ENCODE measurements at places on chromosomes 11 and 22.
A peak's percentile ranks its signal among the peaks of the same experiment; 100 is the strongest.

GRCh38 chr11:70477176-70477575 lies 78.8 kb downstream of the CTTN start:
- DNase-seq, result no peak

DNA sequence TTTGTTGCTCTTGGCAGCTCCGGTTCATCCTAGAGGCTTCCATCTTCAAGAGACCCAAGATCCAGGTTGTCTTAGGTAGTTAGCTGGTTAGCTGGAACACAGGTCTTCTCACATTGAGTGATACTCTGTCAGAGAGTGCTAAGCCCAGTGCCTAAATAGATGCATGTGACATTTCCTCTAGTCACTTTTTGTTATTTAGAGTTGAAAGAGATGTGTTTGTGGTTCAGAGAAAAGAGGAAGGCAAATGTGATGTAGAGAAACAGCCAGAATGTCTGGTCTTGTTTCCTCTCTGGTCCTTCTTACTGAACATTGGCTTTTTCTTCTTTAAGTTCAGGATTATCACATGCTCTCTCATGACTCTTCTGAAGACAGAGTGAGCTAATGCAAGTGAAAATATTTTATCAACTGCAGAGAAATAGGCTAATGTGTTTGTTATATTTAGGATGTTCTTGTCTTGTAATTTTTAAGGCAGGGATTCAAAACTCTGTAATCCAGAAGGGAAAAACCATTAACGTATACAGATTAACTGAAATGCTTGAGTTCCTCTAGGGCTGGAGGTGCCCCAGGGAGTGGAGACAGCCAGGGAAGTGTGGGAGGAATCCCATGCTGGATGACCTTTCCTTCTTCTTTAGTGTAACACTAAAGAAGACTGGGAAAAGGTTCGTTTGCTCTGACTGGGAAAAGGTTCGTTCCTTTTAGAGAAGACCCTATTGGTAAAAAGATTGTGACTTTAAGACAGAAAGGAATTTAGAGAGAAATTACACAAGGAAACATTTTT lies 75.4 kb downstream of the SWAP70 start:
- no peak for DNase-seq

DNA sequence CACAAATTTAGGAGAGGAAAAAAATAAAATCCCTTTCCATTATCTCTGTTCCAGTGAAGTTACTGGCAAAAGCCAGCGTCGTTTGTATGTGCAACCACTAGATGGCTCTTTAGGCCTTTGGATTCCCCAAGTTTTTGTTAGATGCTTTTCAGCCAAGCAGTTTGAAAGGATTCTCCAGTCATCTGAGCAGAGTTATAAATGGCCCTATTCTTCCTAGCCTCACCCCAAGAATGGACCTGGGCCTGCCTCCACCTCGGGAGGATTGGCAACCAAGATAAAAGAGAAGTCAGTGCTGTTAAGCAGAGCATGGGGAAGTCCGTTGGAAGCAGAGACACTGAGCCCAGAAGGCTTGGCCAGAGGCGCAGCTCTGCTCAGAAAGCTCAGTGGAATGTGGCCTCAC lies 15.4 kb downstream of the FAM181B start:
- DNase-seq, result peak; percentile 44

DNA sequence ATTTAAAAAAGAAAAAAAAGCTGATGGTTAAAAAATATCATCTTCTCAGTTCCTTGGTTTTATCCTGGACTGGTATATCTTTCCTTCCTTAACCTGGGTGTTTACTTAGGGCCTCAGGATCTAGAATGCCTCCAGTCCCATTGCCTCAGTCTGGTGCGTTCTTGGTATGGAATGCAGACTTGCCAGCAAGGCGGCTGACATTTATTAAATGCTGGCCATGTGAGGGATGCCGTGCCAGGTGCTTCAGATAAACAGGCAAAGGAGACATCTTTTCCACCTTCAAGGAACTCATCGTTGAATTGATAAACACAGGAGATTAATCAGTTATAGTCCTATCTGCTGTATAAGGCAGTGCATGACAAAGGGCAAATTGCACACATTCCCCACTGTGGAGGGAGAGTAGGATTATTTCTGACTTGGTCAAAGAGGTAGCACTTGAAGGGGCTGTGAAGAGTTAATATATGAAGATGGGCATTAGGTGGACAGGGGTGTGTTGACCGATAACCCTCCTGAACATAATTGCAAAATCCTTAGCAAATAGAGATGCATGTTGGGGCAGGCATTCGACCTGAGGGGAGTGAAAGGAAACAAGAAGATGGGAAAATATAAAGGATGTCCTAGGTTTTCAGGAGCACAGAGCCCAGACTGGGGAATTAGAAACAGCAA lies 54.4 kb downstream of the ALX4 start:
- DNase-seq, result no peak

- DNase-seq, result no peak
Observed at GRCh38 chr22:17410576-17410975, 41.3 kb downstream of the CECR2 start.

DNA sequence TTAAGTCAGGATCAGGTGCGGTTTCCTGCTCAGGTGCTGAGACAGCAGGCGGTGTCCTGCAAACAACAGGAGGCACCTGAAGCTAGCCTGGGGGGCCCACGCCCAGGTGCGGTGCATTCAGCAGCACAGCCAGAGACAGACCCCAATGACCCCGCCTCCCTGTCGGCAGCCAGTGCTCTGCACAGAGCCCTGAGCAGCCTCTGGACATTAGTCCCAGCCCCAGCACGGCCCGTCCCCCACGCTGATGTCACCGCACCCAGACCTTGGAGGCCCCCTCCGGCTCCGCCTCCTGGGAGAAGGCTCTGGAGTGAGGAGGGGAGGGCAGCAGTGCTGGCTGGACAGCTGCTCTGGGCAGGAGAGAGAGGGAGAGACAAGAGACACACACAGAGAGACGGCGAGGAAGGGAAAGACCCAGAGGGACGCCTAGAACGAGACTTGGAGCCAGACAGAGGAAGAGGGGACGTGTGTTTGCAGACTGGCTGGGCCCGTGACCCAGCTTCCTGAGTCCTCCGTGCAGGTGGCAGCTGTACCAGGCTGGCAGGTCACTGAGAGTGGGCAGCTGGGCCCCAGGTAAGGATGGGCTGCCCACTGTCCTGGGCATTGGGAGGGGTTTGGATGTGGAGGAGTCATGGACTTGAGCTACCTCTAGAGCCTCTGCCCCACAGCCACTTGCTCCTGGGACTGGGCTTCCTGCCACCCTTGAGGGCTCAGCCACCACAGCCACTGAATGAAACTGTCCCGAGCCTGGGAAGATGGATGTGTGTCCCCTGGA lies at the start of gene MYO7A:
Gene MYO7A, plus strand, starts transcription at position 327 of the 772 bp plus-strand sequence. CDS start 2,389 bp downstream, outside the sequence.
- peak; percentile 45 for DNase-seq

DNA sequence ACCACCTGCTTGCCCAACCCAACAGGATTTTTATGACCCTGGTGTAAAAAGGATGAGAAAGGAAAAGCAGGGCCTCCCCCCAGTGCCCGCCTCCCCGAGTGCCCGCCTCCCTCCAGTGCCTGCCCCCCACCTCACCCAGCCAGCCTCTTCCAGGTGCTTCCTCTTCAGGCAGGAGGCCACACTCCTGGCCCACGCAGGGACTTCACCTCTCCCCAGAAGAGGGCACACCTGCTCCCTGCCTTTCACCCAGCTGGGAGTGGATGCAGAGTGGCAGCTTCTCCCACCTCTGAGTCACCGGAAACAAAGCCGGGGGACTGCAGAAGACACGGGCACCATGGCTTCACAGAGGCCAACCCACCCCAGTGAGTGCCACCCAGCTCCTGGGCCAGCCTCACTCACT lies 16.1 kb downstream of the CPT1A start:
- DNase-seq, result no peak

GRCh38 chr11:121291896-121292494 lies 576 bp upstream of the SC5D start:
- DNase-seq, result no peak

DNA sequence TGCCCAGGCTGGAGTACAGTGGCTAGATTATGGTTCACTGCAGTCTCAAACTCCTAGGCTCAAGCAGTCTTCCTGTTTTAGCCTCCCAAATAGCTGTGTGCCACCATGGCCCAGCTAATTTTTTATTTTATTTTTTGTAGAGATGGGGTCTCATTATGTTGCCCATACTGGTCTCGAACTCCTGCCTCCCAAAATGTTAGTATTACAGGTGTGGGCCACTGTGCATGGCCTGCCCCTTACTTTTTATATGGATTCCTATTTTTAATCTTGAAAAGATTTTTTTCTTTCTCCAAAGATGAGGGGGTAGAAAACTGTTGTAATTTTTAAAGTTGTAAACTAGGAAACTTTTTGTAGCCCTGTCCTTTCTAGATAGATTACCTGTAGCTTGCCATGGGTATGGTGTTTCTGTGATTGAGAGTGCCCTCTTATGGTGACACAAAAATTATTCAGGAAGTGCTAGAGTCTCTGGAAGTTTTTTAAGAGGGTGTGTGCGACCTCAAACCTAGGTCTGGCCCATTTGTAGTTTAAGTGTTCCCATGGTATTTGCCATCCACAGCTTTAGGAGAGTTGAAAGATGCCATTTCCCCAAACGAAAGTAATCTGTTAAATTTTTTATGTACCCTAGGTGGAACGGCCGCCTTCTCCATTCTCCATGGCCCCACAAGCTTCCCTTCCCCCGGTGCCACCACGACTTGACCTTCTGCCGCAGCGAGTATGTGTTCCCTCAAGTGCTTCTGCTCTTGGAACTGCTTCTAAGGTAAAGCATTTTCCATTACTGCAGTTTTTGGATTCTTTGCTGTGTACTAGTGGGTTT lies 32.4 kb downstream of the MCAM start:
- no peak for DNase-seq

GRCh38 chr11:107017433-107018218 lies 650 bp downstream of the GUCY1A2 start:
- peak; percentile 44 for DNase-seq

DNA sequence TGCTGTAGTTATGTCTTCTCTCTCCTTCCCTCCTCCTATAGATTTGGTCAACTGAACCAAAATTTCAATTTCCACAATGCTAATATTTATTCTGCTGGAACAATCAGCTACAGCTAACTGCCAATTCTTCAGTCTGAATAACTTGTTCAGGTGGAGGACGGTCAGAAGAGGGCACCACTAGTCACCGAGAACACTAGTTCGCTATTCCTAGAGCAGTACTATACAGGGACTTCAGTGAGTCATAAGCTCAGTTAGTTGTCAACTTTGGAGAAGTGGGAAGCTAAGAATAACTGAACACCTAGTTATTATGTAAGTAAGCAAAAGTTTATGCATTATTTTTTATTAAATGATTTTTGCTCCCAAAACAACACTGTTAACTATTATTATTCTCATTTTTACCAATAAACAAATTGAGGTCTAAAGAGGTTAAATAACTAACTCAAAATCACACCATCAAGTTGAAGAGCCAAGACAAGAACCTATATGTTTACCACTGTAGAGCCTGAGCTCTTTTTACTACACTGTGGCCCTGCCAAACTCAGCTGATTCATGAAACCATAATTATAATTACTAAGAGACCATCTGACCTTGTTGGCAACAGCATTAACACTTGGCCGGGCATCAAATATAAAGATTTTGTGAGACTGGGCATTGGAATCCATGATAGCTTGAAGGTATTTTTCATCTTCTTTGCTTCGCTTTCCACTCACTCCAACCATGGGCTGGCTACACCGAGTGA lies 59.0 kb downstream of the CEP57 start:
- DNase-seq, result peak; percentile 2

GRCh38 chr11:7572001-7572712 lies 58.4 kb downstream of the PPFIBP2 start:
- no peak for DNase-seq

- no peak for DNase-seq
Observed at GRCh38 chr11:69911310-69912160, 92.3 kb upstream of the FGF3 start.

DNA sequence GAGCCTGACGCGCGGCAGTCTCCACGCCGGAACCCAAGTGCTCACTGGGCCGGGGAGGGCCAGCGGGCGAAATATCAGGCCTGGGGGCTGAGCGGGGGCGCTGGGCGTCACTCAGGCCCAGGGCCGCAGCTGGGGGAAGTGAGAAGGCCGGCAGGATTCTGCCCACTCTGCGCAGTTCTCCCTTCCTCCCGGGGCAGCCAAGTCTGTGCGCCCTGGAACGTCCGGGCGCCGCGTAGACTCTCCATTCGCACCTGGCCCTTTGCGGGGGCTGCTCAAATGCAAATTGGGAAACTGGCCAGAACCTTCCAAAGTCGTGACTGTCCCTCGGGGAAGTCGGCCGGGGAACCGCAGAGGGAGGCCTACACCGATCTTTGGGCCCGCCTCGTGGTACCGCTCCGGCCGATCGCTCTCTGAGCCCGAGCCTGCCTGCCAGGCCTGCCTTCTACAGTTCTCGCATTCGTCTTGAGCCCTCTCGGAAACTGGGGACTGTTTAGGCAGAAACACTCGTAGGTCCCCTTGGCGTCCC lies 2.2 kb upstream of the SLC6A5 start:
- no peak for DNase-seq

GRCh38 chr11:126284829-126285228 lies 1.9 kb downstream of the TIRAP start:
- DNase-seq, result no peak

DNA sequence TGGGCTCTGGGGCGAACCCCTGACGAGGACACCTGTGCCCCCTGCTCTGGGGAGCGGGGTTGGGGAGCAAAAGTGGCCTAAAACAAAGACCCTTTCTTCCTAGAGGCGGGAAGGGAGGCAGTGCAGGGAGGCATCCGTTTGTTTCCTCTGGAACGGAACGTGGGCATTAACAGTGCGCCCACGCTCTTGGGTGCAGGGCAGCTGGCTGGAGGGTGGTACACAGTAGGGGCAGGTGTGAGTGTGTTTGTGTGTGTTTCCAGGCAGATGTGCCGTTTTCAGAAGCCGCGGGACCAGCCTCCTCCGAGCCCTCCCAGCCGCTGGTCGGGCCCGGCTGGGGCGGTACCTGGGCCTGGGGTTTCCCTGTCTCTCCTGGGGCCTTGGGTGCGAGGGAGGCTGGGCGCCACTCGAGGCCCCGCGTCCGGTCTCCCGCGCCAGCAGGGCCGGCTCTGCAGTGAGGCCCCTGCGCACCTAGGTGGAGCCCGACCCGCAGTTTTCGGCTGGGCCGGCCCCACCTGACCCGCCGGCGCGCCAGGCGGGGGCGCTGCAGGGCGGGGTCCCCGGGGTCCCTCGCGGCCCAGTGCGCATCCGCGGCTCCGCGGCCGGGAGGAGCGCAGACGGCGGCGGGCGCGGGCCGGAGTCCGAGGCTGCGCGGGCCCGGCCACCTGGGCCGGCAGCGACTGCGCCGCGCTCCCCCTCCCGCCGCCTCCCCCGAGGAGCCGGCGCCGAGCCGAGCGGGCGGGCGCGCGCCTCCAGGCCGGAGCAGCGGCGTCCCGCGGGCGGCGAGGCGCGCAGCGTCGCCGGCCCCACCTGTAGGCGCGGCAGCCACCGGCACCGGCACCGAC lies 1252.7 kb downstream of the BRD1 start:
- peak; percentile 38 for DNase-seq

- DNase-seq, result no peak
Observed at GRCh38 chr22:50439871-50440331, 34.9 kb downstream of the SBF1 start.

GRCh38 chr11:107018219-107018901 lies at the start of gene GUCY1A2:
Gene GUCY1A2 (minus strand): TSS chr11:107018476. CDS start chr11:107018055, 421 bp downstream.
- peak; percentile 16 for DNase-seq

- DNase-seq, result no peak
Observed at GRCh38 chr22:44811141-44811540, 58.8 kb downstream of the ARHGAP8 start.
